Trophoblast cell (in vitro differentiated cells and primary cell): ENCODE measurements at places on chromosomes 7 and 10.

DNA sequence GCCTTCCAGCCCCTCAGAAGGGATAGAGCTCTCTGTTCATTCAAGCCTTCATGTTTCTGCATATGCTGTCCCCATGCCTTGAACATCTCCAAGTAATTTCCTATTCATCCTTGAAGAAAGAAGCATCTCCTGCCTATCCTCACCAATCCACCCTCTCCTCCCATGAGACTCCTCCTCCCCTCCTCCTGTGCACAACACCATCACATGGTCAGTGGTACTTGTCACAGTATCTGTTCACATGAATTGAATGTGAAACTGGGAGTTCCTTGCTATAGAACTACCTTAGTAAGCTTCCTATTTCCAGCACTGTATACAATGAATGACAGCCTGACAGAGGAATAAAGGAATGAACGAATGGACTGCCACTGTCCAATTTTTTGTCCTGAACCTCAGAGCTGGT lies 115.5 kb downstream of the GFRA1 start:
- no peak for DNase-seq

GRCh38 chr10:130656187-130656575 lies 520.0 kb downstream of the GLRX3 start:
- DNase-seq = no peak

GRCh38 chr10:113214331-113214730 lies 264.3 kb downstream of the TCF7L2 start:
- no peak for DNase-seq

GRCh38 chr10:43086321-43086942 lies 9.6 kb downstream of the RET start:
- DNase-seq = no peak

DNA sequence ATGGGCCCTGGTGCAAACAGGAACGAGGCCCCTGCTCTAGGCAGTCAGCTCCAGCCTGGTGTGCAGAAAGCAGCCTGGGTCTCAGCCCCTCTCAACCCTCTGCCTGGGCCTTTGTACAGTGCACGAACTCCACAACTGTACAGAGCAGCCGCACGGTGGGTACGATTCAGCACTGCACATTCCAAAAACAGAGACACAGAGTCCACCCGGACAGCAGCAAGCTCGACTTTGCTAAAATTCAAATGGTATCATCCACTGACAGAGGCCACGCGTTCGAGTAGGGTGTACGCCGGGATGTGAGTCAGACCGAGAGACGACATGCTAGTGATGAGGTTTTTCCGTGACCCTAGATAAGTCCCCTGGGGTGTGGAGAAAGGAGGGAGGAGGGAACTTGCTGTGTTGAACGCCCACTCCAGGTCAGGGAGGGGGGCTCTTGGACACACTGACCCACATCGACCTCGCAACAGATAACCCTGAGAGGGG lies 65.6 kb upstream of the PDGFA start:
- DNase-seq = no peak

GRCh38 chr7:116583653-116584052 lies 58.8 kb downstream of the CAV1 start:
- no peak for DNase-seq

DNA sequence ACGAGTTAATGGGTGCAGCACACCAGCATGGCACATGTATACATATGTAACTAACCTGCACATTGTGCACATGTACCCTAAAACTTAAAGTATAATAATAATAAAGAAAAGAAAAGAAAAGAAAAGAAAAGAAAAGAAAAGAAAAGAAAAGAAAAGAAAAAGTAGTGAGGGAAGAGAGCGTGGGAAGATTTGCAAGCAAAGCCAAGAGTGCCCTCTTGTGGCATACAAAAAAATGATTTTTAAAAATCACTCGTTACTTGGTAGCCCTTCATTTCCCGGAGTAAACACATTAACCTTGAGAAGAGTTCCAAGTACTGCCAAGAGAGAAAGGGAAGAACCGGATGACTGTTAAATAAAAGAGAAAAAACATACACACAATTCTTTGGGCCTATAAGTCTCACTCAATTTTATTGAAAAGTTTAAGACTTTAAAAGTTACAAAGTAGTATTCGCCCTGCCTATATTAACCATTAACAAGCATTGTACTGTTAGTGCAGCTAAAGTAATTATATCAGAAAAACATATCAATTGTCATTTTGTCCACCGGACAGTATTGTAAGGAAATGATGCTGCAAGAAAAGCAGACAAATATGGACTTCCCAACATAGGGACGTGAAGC lies 6.2 kb upstream of the CH25H start:
- DNase-seq = no peak

- no peak for DNase-seq
Measured at GRCh38 chr10:44398271-44398670, 13.4 kb upstream of the CXCL12 start.

- no peak for DNase-seq
Measured at GRCh38 chr7:90768301-90768700, 172.2 kb downstream of the CDK14 start.

DNA sequence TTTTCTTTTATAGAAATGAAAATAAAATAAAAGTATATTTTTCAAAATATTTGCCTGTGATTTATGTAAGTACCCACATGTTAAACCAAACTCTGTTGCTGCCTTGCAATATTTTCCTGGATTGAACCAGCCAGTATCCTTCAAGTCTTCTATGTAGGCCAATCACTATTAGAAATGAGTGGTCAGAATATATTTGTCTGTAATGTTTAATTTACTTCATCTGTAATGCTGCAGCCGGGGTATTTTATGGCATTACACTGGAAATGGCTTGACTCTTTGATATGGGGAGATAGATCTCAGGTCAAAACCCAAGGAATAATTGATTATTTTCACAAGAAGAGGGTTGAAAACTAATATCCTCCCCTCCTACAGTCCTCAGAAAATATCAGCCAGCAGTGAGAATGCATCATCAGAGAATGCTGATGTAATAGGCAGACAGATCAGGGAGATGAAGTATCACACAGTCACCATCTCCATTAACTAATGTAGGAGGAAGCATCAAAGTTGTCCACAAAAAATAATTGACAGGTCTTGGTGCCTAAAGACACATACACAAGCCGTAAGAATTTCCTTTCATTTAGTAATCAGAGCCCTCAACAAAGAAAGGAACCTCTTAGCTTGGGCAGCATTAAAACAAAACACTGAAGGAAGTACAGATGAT lies 82.5 kb downstream of the VWDE start:
- DNase-seq = no peak

DNA sequence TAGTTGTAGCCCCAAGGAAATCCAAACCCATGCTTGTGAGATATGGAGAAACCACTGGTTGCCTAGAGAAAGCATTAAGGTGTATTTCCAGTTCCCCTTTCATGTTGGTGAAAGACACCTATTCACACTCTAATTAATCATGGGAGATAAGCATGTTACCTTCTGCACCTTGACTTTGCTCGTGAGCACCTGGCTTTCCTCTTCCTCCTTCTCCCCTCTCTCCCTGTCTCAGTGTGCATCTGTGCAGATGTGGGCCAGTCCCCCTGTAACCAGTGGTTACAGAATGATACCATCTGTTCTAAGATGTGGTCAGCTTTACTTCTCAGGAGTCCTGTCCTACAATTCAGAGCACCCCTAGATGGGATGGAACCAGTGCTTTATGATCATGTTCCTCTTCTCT lies 160.6 kb downstream of the LCOR start:
- no peak for DNase-seq

GRCh38 chr7:71988201-71988600 lies 423.9 kb downstream of the CALN1 start:
- no peak for DNase-seq

DNA sequence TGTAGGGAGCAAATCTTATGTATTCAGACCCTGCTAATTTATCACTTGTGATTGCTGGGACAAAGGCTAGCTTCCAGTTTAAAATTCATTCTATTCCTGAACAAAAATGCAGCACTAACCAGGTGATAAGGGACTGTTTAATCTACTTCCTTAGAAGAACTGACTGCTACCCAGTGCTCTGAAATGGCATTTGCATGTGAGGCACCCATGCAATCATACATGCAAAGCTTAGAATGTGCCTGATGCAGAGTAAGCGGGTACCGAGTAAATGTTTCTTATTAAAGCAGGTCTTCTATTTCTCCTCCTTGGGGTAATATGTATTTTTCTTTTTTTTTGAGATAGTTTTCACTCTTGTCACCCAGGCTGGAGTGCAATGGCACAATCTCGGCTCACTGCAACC lies 54.5 kb downstream of the NEURL1 start:
- DNase-seq = no peak

DNA sequence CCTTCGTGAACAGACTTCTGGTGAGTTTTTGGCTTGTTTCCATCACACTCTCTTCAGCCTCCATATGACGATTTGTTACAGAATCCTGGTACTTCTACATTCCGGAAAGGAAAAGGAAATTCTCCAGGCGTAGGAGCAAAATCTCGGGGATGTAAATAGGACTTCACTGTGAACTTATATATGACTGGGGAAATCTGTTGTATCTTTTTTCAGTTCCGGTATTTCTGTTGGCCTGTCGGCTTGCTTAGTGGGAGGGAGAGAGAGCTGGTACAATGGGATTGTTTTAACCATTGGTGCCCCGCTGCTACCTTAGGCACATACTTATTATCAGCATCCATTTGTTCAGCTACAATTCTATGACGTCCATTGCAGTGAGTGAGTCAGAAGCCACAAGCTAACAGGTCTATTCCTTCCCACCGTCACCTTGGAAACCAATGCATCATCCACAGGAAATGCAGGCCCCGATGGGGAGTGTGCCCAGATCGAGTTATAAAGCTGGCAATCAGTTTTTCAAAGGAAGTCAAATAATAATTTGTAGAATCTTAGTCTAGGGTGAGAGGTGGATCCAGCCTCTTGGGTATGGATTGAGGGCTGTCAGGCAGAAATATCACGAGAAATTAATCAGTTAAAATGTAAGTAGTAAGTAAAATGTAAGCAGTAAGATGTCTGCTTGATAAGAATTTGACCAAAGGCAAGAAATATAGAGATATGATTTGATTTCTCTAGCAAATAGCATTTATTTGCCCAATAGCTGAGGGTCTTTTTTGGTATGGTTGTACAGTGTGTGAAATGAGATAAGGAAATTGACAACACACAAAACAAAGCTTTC lies 92.0 kb upstream of the MKLN1 start:
- peak; percentile 98 for DNase-seq

DNA sequence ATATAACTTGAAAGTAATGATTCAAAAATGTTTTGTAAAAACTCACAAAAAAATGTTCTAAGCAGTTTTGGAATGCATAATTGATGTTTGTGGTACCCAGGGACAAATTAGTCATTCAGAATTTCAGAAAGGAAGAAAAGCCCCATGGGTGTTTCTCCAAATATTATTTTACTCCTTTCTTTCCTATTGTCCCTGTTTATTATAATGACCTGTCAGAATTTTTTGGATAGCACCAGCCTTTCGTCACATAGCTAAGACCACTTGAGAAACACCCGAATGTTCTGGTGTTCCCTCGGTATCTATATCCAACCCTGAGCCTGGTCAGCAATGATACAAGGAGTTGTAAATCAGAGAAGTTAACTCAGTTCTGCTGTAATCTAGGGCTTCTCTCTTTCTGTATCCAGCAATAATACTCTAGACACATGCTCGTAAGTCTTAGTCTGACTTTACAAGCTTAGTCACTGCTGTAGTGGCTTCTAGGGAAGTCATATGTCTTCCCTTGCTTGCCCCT lies 64.8 kb upstream of the MEOX2 start:
- no peak for DNase-seq

- DNase-seq = no peak
Measured at GRCh38 chr7:30920584-30921539, 9.2 kb downstream of the AQP1 start.

DNA sequence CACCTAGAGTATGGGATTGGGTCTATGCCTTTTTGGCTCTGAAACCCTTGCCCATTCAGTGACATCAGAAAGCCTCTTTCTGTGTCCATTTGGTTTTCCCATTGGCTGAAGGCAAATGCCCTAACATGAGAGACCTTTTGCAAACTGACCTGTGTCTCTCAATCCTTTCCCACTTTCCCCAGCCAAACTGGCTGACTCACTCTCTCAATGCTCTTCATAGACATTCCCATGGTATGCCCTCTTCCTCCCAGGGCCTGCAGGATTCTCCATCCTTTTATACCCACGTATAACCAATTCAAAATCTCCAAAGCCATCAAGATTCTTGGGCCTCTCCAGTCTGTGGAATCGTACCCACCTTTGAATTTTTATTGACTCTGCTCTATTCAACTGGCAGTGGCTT lies 563.3 kb downstream of the GATA3 start:
- no peak for DNase-seq

GRCh38 chr10:8331387-8331786 lies 276.9 kb downstream of the GATA3 start:
- DNase-seq = no peak

DNA sequence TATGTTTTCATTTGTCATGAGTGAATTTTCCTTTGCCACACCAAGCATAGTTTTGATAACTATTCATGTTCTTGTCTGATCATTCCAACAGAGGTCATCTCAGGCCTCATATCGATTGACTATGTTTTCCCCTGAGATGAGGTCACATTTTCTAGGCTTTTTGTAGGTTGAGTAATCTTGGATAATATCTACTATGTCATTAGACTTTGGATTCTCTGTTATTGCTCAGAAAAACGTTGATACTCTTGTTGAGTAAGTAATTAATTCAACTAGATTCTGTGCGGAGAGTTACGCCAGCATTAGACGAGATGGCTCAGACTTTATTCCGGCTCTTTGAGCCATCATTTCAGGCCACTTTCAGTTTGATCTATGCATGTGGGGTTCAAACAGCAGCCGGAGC lies 57.7 kb downstream of the KLF6 start:
- peak; percentile 94 for DNase-seq

DNA sequence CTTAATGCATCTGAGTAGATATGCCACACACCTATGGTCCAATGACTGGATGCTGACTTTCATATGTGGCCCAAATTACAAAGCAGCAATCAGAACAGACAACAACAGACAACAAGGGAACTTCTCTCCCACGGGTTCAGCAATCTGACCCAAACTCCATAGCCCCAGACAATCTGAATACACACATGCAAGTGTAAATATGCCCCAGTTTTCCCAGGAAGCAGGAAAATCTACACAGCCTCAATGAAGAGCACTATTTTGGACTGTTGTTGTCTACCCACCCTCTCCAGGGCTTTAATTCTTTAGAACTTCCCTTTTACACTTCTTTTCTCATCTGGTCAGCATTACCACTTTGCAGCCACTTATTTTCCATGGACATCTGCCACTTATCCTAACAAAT lies 2.0 kb upstream of the CCNY start:
- no peak for DNase-seq

DNA sequence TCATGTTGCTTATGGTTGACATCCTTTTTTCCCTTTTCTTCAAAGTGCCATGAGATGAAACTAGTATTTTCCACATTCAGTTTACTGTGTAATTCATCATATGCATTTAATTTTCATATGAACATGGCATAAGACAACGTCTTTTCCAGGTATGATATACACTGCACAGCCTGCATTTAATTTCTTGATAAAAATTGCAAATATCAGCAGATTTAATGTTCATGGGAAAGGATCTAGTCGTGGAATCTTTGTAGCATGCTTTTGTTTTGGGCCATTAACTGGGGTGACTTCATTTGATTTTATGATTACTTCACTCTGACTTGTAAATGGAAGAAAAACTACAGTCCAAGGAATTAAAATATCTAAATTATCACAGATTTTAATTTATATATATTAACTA lies 837.3 kb downstream of the IPMK start:
- DNase-seq = no peak
